ENCODE measurements at places on chromosomes 7 and 10.

GRCh38 chr10:118057361-118057760 is 10.6 kb upstream of the RAB11FIP2 start:
- no peak for DNase-seq

- DNase-seq, result no peak
Observed at GRCh38 chr7:158404031-158404761, 183.4 kb downstream of the PTPRN2 start.

DNA sequence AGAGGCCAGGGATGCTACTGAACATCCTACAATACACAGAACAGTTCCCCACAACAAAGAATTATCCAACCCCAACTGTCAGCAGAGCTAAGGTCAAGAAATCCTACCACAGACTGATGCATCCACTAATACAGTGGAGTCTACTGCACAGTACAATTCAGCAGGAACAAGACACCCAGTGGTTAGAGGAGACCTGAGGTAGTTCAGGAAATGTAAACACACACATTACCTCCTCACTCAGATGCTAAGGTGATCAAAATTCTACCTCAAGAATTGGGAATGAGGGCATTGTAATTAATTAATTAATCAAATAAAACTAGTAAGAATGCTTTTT is 91.4 kb downstream of the ZFAND4 start:
- DNase-seq, result no peak

- DNase-seq, result no peak
Observed at GRCh38 chr10:11234857-11235531, 217.3 kb downstream of the CELF2 start.

GRCh38 chr7:128302139-128302538 is 41.6 kb downstream of the RBM28 start:
- no peak for DNase-seq

DNA sequence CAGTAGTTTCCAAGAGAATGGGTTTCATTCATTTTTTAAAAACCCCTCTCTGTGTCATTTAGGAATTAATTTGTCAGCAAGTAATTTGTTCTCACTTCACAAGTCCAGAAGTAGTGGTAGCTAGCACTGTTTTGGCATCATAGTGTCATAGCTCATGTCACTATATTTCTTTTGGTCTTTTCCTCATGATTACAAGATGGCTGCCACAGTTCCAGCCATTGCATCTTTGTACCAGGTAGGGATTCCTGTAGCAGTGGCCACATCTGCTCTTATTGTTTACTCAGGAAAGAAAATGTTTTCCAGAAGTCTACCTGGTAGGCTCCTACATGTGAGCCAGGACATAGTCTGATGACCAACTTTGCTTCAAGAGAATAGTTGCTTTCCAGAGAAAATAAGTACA is 16.2 kb downstream of the GALNT17 start:
- no peak for DNase-seq

- no peak for DNase-seq
Observed at GRCh38 chr7:81886211-81886764, 116.4 kb upstream of the HGF start.

GRCh38 chr7:117841611-117842010 is 31.6 kb downstream of the CTTNBP2 start:
- no peak for DNase-seq

All from NCI-H460 (cell line).